GM04503 (cell line): ENCODE measurements at places on chromosomes 3 and 15.

DNA sequence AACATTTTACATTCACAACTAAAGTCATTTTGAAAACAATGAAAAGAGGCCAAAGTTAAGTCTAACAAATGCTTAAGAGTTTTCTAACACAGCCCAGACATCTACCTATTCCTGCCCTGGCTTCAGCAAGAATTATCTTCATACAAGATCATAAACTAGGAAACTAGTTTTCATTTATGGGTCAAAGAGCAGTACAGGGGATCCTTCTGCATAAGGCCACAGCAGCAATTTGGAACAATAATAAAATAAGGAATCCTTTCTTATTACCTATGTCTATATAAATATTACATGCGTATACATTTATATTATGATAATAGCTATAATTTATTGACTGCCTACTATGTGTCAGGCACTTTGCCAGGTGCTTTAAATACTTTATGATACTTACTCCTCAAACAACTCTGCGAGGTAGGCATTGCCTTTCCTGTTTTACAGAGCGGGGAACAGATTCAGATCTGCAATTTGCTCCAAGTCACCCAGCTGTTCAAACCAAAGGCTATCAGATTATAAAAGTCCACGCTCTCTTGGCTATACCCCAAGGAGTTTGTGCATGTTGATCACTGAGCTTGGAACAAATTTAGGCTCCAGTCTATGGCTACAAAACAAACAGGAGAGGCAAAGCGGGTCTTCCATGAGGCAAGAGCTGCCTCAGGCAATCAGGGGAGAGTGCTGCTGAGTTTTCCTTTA lies 196.4 kb downstream of the RORA start:
- no peak for DNase-seq

DNA sequence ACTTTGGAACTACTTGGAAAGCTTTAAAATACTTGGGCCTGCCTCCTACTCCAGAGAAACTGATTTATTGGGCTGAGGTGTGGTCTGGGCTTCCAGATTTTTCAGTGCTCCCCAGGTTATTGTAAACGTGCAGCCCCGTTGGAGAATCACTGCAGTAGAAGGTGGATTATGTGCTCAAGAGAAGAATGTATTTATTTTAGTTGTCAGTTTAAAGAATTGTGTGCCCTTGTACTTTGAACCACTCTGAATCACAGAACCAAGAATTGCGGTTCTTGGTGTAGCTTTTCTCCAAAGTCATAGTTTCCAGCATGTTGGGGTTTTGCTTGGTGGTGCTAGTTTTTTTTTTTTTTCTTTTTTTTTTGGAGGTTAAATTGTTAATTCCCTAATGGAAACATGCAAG lies 1.6 kb downstream of the TATDN2 start:
- DNase-seq, result no peak

DNA sequence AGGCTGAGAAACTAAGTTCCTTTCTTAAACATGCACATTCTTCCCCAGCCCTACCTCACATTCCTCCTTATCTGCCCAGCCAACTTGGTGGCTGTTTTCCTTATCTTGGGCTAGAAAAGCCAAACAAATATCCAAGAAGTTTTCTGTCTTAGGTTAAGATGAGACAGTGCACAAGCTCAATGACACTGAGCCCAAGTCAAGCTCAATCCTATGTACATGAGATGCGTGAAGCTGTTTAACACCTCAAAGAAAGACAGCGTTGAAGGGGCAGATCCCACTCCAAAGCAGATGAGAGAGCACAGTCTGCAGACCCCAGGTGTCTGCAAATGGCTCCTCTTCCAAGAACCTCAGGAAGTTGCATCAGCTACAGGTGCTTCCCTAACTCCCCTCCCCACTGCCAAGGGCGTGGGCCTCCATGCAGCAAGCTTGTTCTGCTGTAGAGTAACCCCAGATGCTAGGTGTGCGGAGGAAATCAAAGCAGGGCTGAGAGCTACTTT lies 16.6 kb downstream of the LRRC2 start:
- DNase-seq, result no peak

GRCh38 chr3:194773771-194774455 lies 88.2 kb downstream of the FAM43A start:
- peak; percentile 21 for DNase-seq

GRCh38 chr3:123147754-123148535 lies 53.8 kb upstream of the SEC22A start:
- no peak for DNase-seq

DNA sequence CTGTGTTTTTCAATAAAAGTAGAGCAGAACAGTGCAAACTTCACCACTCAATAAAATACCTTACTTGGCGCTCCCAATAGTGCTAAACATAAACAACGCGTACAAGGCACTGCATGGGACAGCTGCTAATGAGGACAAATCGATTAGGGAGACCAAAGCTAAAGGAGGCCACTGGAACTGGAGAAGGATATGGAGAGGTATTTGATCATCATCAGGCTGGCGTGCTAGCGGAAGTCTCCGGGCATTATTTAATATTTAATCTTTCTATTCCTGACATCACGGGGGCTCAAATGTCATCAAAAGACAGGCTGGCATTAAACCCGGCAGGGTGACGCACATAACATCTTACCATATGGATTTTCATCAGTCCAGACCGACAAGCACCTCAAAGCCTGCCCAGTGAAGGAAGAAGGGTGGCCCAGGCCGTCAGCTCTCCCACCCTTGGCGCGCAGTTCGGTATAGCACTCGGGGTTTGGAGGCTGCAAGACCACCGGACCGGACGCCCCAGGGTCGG lies 604 bp downstream of the CCPG1 start:
- no peak for DNase-seq

DNA sequence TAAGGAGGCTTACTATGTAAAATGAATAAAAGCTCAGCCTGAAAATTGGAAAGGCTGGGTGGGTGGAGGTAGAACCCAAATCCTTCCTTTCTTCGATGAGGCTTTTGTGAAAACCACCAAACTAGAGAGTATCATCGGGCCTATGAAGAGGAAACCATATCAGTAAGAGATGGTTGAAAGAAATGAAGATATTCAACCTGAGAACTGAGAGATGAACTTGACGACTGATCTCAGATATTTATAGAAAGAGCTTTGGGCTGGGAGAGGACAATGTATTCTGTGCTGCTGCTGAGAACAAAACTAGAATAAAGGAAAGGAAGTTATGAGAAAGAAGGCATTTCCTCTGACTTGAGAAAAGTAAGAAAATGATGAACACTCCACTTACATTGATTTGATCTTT lies 236.6 kb downstream of the KCNH8 start:
- no peak for DNase-seq

GRCh38 chr3:197521277-197522182 lies 34.2 kb downstream of the BDH1 start:
- DNase-seq, result no peak

- no peak for DNase-seq
These were observed 885.5 kb downstream of the ROBO1 start for GRCh38 chr3:78882251-78882650.

DNA sequence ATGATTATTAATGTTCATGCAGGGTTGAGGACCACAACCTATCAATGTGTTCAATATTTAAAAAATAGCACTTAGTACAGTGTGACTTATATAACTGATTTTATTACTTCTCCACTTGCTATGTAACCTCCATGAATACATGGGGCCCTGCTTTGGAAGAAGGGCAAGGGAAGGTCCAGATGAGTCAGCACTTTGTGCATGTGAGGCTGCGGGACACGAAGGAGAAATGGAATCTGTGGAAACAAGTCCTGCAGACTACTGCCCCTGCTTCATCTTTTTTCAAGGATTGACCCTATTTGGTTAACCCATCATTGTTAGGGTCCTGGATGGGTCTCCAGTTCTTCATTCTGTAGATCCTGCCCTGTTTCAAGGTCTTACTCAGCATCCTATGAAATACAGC lies 1.6 kb downstream of the NXPE3 start:
- peak; percentile 47 for DNase-seq

DNA sequence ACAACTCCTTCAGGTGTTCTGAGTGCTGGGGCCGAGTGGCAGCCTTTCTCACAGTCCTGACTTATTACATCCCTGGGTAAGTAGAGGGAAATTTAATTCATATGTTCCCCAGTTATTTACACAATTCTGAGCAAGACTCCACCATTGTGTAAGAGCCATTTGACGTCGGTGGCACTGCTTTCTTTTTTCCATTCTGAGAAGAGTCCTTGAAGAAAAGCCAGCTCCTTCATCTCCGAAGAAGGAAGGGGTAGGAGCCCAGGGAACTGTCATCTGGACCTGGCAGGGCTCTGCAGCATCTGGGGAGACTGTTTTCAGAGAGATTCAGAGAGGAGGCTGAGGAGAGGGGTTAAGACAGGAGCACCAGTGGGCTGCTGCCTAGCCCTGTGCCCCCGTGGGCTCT lies 22.6 kb upstream of the MASP1 start:
- no peak for DNase-seq

- DNase-seq, result no peak
These were observed 93.7 kb upstream of the UBE3A start for GRCh38 chr15:25532269-25533140.

DNA sequence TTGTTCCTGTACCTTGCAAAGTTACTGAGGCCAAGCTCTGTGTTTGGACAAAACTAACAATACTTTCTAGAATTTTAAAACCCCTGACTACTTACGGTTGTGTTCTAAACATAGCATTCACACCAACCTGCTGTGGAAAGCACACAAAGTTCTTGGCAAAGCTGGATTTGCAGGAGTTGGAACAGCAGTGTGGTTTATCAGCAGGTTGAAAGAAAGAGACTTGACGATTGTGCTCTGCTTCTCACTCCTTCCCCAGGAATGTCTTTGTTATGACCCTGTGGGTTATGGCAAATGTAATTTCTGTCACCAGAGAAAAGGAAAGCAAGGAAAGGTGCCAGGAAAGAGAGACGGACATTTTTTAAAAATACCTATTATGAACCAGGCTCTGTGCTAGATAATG lies 165.5 kb upstream of the TGFBR2 start:
- DNase-seq, result no peak

- no peak for DNase-seq
These were observed 81.8 kb downstream of the MINAR1 start for GRCh38 chr15:79513940-79514339.

- DNase-seq, result no peak
These were observed 35.6 kb downstream of the NSUN3 start for GRCh38 chr3:94098452-94098851.

DNA sequence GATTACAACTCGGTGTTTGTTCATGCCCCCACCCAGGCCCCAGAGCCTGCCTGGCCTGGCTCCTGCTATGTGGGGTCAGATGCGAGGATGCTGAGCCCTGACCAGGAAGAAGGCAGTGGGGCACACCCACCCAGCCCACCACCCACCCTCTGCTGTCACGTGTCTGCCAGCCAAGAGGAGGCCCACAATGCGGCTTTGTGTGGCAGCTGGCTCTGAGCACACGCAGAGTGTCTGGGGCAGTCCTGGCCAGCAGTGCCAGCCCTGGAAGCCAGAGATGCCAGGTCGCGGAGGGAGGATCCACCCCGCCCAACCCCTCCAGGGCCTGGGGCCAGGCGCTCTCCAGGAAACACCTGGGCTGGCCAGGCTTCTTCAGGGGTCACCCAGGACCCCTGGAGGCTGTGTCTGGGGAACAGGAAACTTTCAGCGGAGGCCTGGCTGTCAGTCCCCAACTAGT lies 26.4 kb upstream of the KLF13 start:
- DNase-seq, result no peak

DNA sequence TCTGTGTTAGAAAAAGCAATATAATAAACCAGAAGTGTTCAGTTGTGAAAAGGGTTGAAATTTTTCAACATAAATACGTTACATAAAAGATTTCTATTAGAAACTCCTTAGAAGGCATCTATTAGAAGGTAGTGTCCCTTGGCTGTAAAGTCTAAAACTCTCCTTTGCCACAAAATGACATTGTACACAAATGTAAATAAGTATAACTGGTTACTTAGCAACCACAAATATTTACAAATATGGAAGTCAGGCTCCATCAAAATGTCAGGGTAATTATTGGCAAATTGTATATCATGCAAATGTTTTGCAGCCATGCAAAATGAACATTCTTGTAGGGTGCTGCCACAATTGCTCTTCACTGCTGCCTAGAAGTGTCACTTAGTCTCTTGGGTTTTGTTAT lies 419.1 kb upstream of the CDIN1 start:
- DNase-seq, result no peak

- no peak for DNase-seq
These were observed 106.3 kb upstream of the IL12A start for GRCh38 chr3:159882367-159882766.

GRCh38 chr3:125238759-125239158 lies 26.2 kb upstream of the SLC12A8 start:
- DNase-seq, result no peak

GRCh38 chr3:78994174-78995027 lies 773.4 kb downstream of the ROBO1 start:
- no peak for DNase-seq

DNA sequence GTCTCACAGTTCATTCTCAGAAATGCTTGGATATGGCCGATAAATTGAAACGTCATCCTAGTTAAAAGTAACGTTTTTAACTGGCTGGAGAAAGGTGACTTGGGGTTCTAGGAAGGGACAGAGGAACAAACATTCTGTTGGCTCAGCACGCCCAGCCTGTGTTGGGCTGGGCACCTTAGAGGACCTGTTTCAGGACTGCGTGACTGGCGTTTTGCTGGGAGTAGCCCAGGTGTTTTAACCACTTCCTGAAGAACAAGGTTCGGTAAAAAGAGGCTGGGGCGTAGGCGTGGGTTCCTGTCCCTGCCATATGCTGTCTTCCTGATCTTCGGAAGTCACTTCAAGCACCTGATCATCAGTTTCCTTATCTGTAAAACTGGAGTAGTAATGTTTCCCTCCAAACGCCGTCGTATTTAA lies 1.1 kb upstream of the TLNRD1 start:
- no peak for DNase-seq

DNA sequence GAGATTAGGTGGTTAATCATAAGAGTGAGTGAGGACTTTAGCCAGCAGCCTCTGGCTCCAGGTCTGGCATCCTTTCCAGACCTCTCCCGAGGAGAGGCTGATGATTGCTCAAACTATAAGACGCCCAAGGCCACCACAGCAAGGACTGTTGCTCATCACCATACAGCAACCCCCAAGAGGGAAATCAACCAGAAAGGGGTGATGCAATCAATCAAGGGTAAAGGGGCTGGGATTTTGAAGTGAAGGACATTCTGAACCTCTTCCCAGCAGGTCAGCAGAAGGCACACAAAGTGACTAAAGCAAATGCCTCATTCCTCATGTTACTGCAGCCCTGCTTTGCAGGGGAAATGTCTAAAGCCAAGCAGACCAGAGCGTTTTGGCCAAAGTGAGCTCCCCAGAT lies 247.3 kb upstream of the IGF1R start:
- DNase-seq, result no peak

- DNase-seq, result no peak
These were observed 583.8 kb downstream of the FOXP1 start for GRCh38 chr3:70999730-71000129.

DNA sequence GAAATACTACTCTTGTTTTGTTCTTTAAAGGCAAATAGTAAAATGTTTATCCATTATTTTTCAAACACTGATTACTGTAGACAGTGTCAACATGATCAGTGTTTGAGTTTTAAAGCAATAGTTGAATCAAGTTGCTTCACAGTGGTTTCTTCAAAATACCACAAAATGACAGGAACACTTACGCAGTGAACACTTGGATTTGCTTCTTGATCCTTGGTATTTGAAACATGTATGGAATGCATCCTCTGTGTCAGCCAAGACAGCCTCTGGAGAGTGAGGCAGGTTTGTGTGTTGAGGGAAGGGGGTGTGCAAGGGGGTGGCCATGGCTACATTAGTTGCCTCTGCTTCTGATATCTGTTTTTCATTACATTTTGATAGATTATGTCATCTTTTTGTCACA lies 413.0 kb downstream of the RBMS3 start:
- peak; percentile 93 for DNase-seq
